T47D (cell line): ENCODE measurements at places on chromosomes 6 and 20.

GRCh38 chr20:59667131-59667530, 62.8 kb downstream of the PHACTR3 start:
- DNase-seq = no peak

- DNase-seq = no peak
These were observed 78.4 kb downstream of the ERMARD start for GRCh38 chr6:169829786-169830185.

- no peak for DNase-seq
These were observed 247.5 kb upstream of the GMDS start for GRCh38 chr6:2492686-2493523.

- no peak for DNase-seq
These were observed 4.6 kb downstream of the FILIP1 start for GRCh38 chr6:75489025-75489424.

DNA sequence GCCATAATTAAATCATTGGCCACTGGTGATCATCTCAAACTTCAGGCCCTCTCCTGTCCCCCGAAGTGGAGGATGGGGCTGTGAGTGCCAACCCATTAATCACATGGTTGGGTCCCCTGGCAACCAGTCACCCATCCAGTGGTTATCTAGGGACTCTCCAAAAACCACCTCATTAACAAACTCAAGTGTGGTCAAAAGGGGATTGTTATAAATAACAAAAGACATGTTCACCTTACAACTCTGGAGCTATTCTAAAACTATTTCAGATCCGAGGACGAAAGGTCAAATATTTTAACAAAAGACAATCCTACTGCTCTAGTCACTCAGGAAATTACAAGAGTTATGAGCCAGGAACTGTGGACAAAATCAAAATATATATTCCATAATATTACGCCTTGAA, 95.5 kb upstream of the PRND start:
- no peak for DNase-seq

DNA sequence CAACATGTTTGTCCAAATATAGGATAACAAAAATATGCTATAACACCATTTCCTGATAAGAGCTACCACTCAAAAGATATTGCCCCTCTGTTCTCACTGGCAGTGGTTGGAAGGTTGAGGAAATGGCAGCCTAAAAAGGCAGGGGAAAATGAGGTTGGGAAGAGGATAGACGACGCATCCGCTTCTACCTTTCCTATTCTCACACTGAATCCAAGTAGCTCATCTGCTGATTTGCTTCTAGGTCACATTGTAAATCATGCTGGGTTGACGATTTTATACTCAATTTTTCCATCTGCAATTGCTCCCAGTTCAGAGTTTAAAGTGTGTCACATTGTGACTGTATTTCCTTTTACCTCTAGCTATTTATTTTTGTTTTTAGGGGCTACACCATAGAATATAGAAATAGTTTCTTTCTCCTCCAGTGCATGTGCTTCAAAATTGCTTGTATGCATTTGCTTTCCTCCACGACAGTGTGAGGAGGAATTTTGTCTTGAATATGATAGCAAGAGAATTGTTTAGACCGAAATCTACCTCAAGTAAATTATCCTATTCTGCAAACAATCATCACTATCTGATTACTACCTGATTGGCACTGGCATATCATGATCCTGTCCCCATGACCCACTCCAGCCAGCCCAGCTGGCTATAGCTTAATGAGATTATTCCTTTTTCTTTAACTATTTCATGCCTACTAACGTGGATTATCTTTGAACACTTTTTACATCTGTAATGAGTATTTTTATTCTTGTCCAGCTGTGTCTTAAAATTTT, 179.6 kb upstream of the RAB32 start:
- no peak for DNase-seq
